ENCODE measurements at places on chromosomes 2 and 18.

DNA sequence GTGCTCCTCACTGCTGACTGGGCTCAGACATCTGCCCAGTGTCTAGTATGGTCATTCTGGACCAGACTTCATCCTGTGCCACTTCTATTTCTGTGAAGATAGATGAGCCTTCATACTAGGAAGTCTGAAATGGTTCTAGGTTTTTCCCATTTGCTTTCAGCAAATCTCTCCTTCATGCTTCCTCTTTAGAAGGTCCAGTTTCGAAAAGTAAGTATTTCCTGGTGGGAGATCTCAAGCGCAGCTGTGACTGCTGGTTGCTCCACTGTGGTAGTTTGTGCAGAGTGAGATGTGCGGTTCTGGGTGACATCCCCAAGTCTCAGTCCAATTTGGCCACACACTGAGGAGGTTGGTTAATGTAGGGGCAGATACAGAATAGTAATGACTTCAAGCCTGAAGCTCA lies 14.4 kb downstream of the IL36B start:
- no peak for DNase-seq

GRCh38 chr2:236052926-236053821 lies 115.0 kb downstream of the GBX2 start:
- no peak for DNase-seq

- DNase-seq: no peak
Measured at GRCh38 chr2:189096769-189097447, 82.7 kb downstream of the COL5A2 start.

DNA sequence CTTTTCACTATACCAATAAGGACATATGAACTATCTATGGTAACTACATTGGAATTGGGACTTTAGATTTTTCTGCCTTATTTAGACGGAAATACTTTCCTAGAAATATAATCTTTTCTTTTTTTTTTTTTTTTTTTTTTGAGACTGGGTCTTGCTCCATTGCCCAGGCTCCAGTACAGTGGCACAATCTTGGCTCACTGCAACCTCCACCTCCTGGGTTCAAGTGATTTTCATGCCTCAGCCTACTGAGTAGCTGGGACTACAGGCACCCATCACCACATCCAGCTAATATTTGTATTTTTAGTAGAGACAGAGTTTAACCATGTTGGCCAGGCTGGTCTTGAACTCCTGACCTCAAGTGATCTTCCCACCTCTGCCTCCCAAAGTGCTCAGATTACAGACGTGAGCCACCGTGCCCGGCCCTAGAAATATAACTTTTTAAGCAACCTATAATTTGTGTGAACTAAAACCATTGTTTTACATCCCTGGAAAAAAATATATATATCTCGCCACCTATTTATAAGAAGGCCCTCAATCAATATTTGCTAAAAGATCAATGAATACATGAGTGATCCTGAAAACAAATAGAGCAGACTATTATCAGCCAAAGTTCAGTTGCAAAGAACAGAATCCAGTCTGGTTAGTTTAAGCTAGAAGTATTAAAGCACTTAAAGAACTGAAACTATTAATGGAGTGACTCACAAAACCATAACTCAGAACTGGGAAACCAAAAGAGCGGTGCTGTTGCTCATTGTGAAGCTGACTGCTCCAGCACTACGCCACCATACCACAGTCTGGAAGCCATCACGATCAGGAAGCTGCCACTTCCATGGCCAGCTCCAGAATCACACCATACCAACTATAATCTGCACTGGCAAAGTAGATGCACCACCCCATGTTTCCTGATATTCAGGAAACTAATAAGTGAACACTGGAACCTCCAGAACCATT lies 8.4 kb upstream of the HNRNPLL start:
- no peak for DNase-seq

DNA sequence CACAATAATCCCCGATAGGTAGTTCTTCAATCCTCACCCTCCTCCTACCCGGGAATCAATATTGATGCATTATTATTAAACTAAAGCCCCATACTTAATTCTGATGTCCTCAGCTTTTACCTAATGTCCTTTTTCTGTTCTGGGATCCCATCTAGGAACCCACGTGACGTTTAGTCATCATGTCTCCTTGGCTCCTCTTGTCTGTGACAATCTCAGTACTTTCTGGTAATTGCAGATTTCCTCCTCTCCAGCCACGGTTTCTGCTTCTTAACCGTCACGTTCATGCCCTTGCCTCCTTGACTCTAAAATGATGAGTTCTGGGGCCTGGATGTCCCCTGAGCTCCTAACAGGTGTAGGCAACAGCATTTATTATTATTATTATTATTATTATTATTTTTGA lies 2.9 kb upstream of the DGKD start:
- DNase-seq: no peak

GRCh38 chr2:208280933-208281332 lies 14.9 kb downstream of the PIKFYVE start:
- no peak for DNase-seq

DNA sequence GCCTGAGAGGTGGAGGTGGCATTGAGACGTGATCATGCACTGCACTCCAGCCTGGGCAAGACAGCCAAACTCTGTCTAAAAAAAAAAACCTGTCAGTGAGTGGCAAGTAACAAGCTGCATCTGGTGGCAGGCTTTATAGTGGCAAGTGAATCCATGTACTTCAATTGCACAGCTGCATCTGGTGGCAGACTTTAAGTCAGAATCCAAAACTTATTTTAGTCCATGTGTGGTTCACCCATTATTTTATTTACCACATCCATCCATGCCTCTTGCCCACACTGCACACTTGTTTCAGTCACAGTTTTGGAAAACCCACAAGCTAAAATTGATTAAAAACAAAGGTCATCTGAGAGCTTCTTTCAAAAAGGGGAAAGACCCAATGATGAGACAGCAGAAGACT lies 1636.4 kb upstream of the NXPH2 start:
- DNase-seq: no peak

- DNase-seq: no peak
Measured at GRCh38 chr18:52060607-52061304, 279.2 kb upstream of the DCC start.

DNA sequence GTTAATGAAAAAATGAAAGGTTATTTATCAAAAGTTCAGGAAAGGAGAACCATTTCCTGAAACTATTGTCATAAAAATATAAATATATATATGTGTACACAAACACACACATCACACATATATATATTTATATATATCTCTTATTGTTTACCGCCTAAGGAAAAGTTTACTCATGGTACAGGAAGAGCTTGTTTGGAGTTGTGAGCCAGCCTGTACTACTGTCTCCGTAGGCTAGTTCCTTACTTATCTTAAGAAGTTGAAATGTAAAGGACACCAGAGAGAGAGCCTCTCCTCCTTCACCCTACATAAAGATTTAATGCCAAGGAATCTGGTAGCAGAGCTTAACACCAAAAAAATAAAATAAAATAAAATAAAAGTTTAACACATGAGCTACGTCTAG lies 19.6 kb downstream of the DSC1 start:
- no peak for DNase-seq

- no peak for DNase-seq
Measured at GRCh38 chr2:180222644-180223043, 215.5 kb upstream of the CWC22 start.

DNA sequence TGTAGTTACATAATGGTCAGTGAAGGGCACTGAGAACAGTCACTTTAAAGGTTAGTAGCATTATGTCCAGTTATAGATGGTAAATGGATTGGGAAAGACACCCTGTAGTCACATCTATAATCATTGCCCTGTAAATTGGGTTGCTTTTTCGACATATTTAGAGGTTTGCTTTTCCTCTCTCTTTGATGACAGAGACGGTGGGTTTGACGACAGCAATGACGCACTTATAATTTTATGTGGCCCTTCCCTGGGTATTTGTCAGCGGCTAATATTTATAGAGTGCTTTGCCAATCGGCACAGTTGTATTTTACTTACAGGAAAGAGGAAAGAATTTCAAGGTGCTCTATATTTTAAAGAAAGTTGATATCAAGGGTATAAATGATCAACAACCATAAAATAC lies 2.8 kb downstream of the CPS1 start:
- no peak for DNase-seq

DNA sequence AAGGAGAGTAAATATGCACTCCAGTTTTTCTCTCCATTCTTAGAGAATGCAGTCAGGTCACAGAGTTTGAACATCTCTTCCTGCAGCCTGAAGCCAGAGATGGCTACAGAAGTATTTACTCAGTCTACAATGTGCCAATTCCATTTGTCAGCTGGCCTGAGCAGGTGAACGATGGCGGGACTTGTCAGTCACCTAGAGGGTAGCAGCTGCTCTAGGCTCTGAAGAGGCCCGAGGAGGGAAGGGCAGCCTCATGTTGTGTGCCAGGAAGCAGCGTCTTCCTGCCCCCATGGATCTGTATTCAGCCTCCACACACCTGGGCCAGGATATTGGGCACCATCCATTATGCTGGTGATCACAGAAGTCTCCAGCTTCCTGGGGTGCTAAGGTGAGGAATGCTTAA lies 316.7 kb upstream of the CHAC2 start:
- no peak for DNase-seq

- no peak for DNase-seq
Measured at GRCh38 chr2:96906729-96907114, 36.8 kb upstream of the SEMA4C start.

DNA sequence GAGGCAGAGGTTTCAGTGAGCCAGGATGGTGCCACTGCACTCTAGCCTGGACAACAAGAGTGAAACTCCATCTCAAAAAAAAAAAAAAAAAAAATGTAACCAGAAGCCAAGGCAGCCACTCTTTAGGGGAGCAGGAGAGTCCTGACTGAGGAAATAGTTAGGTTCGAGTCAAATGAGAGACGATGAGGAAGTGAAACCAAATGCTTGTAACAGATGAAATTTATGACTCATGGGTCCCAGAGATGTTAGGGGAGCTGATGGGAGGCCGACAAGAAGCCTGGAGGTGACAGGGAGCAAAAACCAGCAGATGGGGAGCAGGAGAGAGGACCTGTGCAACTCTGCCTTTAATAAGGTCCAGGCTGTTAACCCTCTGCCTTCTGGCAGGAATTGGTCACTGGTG lies 756.1 kb upstream of the DDX18 start:
- DNase-seq: no peak

DNA sequence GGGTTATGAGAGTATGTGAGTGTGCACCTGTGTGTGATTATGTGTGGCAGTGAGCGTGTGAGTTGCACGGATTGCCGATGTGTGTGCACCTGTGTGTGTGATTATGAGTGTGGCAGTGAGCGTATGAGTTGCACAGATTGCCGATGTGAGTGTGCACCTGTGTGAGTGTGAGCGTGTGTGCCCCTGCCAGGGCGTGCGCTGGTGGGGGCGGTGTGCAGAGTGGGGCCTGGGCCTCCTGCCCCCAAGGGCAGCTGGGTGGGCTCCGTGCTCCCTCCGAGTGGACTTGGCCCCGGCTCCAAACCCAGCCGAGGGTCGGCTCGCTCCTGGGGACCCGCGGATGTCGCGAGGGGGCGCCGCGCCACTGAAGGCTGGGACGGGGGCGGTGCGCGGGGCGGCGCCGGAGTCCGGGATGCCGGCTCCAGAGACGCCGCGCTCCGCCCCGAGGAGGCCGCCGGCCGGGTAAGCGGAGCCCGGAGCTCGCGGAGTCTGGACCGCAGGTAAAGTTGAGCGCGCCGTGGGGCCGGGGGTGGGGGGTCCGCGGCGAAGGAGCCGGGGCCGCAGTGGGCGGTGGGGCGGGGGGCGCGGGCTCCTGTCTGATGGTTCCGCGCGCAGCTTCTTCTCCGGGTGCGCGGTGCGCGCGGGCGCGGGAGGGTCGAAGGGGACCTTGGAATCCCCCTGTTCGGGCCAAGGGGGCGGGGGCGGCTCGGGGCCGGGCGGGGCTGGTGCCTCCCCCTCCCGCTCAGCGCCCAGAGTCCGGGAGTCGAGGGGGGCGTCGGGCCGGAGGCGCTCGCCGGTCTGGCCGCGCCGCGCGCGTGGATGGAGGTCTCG lies at the start of gene KCNG2:
TSS of gene KCNG2 (plus strand) at position 421 of the 828 bp plus-strand sequence. CDS start 65,730 bp downstream, outside the sequence.
- DNase-seq: no peak

DNA sequence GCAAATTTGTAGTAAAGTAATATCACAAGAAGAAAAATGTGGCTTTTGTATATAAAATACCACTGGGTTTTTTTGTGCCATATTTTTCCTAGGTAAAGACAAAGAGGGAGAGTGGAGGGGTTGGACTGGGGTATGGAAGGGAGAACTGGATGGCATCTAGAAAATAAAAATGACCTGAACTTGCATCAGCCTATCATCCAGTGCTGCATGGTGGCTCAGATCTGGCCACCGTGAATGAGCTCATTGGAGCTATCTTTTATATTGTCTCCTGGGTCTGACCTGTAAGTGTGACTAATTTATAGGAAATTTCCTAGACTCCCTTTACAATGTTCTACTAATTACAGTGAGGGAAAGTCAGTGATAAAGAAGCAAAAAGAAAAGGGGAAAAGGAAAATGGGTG lies 369.0 kb downstream of the TMEM182 start:
- DNase-seq: no peak

GRCh38 chr2:217363470-217363869 lies 503.6 kb upstream of the TNP1 start:
- no peak for DNase-seq

GRCh38 chr2:118309946-118310680 lies 221.8 kb downstream of the INSIG2 start:
- peak; percentile 22 for DNase-seq

DNA sequence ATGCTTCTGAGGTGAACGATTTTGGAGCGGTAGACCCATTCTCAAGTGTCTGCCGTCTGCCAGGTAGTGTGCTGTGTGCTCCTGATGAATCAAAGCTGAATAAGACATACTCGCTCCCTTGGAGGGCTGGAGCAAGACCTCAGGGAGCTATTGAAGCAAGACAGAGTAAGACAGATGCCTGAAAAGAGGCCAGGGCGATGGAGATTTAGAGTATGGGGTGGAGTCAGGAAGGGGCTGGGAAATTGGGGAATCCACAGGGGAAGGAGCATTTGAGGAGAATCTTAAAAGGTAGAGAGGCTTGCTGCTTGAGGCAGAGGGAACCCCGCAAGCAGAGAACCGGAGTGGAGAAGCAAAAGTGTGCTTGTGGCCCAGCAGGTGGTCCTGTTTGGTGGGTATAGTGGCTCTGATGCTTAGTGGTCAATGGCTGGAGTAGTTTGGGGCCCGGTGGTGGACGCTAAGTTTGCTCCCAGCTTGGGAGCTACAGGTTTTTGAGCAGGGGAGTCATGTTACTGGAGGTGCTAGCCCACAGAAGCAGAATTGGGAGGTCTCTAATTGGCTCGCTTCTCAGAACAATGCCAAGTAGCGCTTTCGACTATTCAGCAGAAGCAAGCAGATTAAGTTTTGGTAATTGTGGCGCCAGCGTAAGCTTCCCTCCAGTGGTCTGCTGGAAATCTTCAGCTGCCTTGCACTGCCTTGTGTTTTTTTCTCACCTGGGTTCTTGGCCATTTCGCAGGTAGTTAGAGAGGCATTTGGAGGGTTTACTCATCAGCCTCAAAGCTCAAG lies 2.0 kb downstream of the CNNM4 start:
- no peak for DNase-seq

GRCh38 chr2:10400978-10401951 lies 46.9 kb downstream of the ODC1 start:
- no peak for DNase-seq

- DNase-seq: no peak
Measured at GRCh38 chr18:60146220-60146960, 226.2 kb downstream of the MC4R start.

DNA sequence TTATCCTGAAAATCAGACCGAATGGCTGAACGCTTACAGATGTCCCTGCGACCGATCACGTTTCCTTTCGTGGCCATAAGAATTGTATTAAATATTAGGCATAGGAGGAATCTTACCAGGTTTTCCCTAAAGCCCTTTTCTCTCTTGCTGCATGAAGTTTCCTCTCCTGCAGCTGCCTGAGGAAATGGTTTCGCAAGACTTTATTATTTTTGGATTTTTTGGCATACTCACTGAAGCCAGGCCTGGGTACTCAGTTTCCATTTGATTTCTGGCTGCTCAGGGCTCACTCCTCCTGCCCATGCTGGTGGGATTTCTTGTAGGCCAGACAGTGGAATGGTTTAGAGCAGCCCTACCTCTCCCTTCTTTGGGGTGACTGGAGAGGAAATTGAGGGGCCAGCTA lies 114.0 kb downstream of the KLHL29 start:
- DNase-seq: no peak

Data from activated naive CD4-positive, alpha-beta T cell (primary cell).